CD8-positive, alpha-beta memory T cell (primary cell): ENCODE measurements at places on chromosomes 2 and 18. TPM values are rescaled to one million over a fixed set of nuclear protein-coding genes. Genes with fewer than 3 reads are reported as not detected.

DNA sequence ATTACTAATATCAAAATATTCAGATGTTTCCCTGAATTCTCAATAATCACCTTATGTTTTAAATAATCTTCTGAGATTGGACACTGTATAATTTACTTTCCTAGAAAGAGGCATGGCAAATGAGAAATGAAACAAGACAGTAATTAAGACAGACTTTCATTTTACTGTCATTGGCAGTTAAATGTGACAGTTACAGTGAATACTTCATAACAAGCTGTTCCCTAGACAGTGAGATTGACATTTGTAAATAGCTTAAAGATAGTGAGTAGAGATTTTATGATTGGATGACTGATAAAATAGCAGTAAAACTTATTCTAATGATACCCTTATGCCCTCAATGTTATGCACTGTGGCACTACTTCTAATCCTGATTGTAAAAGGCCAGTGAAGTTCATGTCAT lies 524.9 kb upstream of the TMEFF2 start:
- no peak for DNase-seq

GRCh38 chr2:156999661-157000060 lies 257.8 kb upstream of the GALNT5 start:
- DNase-seq: no peak

The TTC39C gene
- total RNA-seq: 59.5 TPM

GRCh38 chr18:48894799-48895346 lies 55.9 kb downstream of the SMAD7 start:
- DNase-seq: no peak

The DPP10 gene
- total RNA-seq: not detected

GRCh38 chr2:98944775-98945174 lies 8.8 kb upstream of the CRACDL start:
- DNase-seq: no peak

- DNase-seq: no peak
Observed at GRCh38 chr2:164178835-164179465, 442.3 kb downstream of the GRB14 start.

The TBR1 gene
- not detected for total RNA-seq

The UGT1A10 gene
- total RNA-seq: not detected

DNA sequence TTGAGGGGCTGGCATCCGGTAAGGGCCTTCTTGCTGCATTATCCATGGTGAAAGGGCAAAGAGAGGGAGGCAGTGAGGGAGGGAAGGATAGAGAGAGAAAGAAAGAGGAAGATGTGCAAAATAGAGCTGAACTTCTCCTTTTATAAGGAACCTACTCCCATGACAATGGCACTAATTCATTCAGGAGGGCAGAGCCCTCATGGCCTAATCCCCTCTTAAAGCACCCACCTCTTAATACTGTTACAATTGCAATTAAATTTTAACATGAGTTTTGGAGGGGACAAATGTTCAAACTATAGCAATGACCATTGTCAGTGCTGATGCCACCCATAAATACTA lies 60.2 kb downstream of the CXCR4 start:
- DNase-seq: no peak

The COA5 gene
- 29.2 TPM for total RNA-seq
